Stimulated activated CD8-positive, alpha-beta memory T cell treated with anti-CD3 and anti-CD28 coated beads, Interleukin-7, amount 100 ng/mL, for 24 hours (primary cell): ENCODE measurements at places on chromosomes 2 and 18.

DNA sequence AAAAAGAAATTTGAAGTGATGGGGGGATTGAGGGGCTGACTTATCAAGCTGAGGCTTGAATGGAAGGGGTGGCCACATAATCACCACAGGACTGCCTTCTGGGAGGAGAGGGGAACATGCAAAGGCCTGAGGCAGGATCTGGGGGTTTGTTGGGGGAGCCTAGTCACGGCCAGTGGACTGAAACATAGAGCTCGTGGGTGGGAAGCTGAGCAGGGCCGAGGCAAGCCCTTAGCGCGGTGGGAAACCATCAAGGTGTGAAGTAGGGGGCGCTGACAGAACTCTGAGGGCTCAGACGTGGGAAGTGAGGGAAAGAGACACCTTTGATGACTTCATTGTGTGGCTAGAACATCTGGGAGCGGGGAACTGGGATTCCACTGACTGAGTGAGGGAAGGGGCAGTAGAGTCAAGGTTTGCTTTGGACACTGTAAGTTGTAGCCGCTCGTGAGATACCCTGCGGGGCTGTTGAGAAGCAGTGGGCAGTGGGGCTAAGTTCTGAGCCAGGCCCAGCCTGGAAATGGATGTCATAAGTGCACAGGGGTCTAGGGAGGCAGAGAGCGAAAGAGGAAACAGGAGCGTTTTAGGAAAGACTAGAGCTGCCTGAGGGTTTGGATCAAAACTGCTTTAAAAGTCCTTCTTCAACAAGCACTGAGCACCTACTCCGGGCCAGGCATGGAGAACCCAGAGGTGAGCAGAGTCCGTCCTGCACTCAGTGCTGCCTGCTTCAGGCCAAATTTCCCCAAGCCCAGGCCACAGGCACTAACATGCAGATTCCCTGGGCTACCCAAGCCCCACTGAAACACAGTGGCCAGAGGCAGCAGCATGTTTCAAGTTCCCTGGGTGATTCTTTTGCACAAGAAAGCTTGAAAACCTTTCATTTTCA is 686 bp upstream of the SNORC start:
- no peak for DNase-seq

- no peak for DNase-seq
These were observed 8.7 kb downstream of the RPRD1A start for GRCh38 chr18:36058674-36059073.

DNA sequence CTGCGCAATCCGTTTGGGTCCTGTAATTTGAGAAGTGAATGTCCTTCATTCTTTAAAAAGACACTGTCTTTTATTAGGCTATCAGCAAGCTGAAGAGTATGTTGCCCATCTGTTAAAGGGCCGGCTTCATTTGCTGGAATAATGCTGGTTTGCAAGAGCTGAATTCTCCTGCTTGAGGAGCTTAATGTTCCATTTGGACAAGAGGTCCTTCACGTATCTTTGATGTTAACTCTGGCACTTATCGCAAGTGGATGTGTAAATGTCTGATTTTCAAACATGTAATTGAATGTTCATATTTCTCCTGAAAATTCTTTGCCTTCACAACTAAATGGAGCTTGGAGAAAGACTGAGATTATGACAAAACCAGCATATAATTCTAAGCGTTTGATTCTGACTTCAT is 280.8 kb upstream of the NRP2 start:
- DNase-seq = no peak

DNA sequence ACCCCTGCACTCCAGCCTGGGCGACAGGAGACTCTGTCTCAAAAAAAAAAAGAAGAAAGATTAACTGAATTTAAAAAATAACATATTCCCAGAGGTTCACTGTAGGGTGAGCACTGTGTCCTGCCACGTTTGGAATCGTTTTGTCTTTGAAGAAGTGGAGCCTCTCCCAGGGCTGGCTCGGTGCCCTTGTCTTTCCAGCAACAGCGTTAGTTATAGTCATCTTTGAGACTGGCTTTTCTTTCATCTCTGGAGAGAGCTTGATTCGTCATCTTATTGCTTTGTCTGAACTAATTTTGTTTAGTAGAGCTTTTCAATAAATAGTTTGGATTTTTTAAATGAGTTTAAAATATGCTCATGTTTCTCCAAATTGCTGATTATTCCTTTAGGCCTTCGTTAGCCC is 50.5 kb downstream of the IMPA2 start:
- no peak for DNase-seq

- DNase-seq = no peak
These were observed 80.1 kb upstream of the NFATC1 start for GRCh38 chr18:79315596-79315995.

DNA sequence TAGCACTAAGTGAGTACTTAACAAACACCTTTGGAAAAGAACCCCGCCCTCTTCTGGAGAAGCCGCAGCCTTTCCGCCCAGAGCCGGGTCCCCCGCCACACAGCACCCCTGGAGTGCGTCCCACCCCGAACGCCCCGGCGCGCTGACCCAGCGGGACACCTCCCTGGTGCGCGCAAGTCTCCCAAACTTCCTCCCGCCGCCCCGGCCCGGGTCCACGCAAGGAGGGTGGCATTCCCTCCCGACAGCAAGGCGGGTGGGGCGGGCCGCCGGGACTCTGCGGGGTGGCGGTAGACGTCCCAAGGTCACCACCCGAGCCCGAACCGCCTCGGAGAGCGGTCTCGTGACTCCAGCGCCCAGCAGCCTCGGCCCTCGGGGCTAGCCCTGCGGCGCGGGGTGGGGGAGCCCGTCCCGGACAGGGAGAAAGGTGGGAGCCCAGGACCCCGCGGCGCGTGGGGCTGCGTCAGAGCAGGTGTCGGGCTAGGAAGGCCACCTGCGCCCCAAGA is 598 bp downstream of the CCDC93 start:
- DNase-seq = peak; percentile 5

DNA sequence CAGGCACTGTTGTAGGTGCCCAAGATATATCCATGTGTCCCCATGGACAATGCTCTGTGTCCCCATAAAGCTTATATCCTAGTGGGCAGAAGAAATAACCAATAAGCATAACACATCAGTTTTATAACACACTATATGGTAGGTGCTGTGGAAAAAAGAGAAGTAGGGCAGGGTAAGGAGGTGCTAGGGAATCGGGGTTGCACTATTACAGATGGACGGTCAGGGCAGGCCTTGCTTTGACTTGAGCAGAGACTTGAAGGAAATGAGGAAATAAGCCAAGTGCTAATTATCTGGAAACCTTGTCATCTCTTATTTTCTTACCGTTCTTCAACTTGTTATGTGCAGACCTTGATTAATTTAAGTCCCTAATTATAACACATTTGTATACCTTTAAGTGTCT is 82.0 kb downstream of the PHLPP1 start:
- no peak for DNase-seq

- DNase-seq = no peak
These were observed 125.9 kb upstream of the COL5A2 start for GRCh38 chr2:189305291-189305943.

DNA sequence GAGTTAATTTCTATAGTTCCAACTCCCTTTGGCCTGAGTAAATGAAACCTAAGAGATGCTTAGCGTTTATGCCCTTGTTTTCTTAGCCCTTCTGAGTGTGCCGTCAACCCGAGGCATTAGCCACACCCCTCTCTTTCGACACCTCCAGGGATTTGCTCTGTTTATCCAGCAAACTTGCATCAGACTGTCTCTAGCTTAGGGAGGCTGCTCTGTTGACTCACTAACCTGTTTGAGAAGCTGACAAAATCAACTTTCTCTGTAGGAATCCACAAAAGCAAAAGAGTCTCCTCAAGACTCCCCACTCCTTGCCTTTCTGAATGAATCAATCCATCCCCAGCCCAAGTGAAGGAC is 317.6 kb downstream of the TNS1 start:
- DNase-seq = no peak

DNA sequence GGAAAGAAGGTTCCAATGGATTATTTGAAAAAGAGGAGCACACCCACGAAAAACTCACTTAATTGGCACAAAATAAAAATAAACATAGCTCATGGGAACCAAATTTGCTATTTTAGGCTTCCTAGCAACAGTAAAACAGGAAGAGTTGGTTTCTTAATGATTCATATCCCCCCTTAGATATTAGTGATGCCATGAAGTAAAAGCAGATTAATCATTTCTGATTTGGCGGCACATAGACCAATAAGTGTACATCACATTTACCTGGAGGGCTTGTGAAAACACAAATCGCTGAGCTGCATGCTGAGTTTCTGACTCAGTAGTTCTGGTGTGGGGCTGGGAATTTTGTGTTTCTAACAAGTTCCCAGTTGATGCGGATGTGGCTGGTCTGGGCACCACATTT is 260.4 kb downstream of the SLC4A3 start:
- no peak for DNase-seq

DNA sequence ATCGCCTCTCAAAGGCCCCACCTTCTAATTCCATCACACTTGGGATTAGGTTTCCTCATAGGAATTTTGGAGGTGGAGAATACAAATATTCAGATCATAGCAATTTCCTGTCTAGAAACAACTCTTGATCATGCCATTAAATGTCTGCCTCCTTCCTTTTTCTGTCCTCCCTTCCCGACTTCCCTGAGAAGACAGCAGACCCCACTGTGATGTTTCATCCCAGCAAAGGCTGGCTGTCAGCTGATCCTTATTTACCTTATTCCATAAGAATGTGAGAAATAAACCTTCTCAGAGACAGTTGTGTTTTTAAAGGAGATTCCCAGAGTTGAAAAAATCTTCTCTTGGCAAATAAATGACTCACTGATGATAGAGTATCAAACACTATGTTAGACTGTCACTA is 133.9 kb downstream of the TDRD15 start:
- DNase-seq = no peak

DNA sequence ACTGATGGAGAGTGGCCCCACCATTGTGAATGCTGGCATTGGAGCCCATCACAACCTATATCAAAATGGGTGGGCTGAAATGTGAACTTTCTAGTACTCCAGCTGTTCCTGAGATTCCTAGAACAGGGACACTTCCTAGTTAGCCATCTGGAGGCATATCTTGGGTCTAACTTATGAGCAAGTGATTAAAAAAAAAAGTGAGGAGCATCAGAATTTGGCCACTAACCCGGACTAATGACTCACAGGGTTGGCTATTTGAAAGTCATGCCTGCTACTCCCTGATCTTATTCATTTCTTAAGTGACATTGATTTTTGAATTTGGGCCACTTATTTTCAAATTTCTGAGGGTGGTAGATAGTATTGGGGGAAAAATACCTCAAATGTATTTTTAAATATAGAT is 216.6 kb downstream of the HRH4 start:
- DNase-seq = no peak

DNA sequence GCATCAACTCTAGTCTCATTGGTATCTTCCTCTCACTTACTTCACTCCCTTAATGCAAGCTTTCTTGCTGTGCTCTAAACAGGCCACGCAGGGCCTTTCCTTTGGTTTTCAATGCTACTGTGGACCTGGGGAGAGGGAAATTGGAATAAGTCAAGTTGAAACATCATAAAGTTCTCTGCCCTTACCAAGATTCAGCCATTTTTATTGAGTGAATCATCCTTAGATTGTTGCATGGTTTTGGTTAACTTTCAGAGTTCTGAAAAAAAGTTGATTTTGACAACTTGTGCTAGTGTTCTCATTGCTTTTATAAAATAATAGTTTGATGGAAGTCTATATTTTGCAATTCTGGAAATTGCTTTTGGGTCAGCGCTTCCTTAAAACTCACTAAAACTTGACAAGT is 852.8 kb upstream of the ACVR2A start:
- DNase-seq = no peak

GRCh38 chr2:100588071-100588786 is 25.4 kb downstream of the PDCL3 start:
- no peak for DNase-seq
